OCI-M1 (cell line): ENCODE measurements at places on chromosomes 11 and 22.

DNA sequence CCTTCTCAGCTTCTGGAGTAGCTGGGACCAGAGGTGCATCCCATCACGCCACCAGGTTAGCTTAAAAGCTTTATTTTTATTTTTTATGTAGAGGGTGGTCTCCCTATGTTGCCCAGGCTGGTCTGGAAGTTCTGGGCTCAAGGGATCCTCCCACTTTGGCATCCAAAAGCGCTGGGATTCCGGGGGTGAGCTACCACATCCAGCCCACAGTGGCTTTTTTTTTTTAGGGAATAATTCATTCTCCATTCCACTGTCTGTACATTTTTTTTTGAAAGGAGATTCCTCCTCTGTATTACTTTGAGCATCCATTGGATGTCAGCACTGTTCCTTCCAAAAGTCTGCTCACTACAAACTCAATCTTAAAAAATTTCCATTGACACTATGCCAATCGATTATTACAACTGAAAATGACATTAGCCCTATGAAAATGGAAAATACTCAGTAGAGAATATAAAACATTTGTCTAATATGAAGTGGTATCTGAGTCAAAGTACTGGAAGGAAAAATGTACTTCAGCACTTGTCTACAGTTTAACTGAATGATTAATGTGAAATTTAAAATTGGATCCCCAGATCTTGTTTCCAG is 1.3 kb upstream of the LPXN start:
- DNase-seq = peak; percentile 63

DNA sequence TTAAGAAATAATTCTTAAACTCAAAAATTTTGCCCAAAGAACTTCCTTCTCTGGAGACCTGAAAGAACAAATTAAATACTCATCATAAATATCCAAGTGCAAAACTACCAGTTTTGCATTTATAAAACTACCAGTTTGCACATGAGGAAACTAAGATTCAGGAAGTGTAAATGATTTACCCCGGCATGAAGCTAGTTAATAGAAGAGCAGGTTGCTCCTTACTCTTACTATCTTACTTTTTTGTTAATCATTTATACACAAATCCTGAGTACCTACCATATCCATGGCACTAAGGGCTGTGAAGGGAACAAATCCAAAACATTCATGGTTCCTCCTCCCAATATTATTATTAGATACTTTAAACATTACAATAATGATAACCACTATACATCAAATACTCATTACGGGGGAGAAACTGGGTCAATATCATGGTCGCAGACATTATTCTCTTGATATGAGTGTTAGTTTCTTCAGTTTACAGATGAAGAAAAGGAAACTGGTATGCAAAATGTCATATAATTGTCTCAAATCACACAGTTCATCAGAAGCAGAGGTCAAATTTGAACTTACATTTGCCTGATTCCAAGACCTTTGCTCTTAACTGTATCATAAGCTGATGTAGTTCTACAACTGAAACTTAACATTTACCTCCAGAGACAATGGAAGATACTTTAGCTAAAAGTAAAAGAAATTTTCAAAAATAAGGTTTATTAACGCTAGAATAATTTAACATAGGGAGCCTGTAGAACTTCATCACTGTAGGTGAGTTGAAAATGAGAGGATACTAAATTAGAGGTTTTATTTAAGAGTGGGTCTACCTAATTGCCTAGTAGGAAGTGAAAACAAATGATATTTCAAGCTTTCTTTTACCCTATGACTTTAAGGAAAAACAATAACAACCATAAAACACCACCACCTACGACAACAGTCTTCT is 74.5 kb downstream of the FAM76B start:
- DNase-seq = no peak

- DNase-seq = no peak
Observed at GRCh38 chr11:44627911-44628729, 62.7 kb downstream of the CD82 start.

DNA sequence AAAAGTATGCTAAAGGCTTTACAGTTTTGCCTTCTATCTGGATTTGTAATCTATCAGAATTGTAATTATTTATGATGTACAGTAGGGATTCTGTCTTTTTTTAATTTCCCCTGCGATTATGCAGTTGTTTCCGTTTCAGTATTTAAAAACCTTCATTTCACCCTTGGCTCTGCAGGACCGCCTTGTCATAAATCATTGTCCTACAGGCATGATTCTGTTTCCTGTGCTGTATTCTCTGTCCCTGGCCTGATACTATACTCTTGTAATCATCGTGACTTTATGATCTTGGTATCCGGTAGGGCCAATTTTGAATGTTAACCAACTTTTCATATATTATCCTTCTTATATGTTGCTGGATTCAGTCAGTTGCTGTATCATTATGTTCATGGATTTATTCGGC is 151.7 kb downstream of the ATXN10 start:
- no peak for DNase-seq

GRCh38 chr11:69157156-69157821 is 1.6 kb downstream of the SMIM38 start:
- no peak for DNase-seq

DNA sequence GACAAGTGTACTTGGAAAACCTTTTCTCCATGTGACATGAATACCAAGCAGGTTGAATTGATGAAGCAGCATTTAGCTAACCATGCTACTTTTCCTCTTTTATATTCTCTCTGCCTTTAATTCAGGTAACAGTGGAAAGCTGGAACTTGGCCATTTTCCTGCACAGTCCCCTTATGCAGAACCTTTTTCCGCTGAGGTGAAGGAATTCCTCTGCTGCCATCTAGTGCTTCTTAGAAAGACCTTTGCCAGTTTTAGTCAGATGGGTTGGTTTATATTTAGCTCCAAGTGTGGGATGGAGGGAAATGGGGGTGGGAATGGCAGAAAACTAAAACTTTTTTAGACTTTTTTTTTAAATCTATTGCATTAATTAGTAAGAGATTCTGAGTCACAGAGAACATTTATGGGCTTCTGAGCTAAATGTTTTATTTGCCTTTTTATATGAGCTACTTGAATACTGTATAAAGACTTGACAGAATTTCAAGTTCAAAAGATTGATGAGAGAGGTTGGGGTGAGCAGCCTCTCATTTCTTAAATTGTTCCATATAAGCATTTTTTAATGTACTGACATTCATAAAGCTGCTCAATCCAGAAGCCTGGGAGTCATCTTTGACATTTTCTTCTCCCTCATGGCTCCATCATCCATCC is 153.9 kb upstream of the ZC3H12C start:
- DNase-seq = peak; percentile 96

DNA sequence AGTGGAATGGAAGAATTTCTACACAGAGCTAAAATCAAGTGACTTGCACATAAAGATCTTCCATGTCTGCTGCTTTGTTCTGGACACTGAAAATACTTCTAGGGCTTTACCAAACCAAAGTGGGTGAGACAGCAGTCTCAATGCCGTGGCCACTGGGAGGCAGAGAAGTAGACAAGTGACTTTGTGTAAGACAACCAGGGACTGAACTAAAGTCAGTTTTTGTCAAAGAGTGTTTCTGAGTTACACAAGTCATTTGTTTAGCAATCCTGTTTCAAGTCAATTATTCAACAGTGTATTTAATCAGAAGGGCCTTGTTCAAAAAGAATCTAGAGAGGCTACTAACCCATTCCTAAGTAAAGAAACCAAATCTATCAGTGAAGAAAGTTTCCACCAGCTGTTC is 46.6 kb downstream of the TCP11L1 start:
- no peak for DNase-seq

GRCh38 chr11:824292-824880 is 3.3 kb upstream of the CRACR2B start:
- DNase-seq = no peak

- DNase-seq = peak; percentile 87
Observed at GRCh38 chr11:112555491-112556364, 295.1 kb upstream of the PLET1 start.

DNA sequence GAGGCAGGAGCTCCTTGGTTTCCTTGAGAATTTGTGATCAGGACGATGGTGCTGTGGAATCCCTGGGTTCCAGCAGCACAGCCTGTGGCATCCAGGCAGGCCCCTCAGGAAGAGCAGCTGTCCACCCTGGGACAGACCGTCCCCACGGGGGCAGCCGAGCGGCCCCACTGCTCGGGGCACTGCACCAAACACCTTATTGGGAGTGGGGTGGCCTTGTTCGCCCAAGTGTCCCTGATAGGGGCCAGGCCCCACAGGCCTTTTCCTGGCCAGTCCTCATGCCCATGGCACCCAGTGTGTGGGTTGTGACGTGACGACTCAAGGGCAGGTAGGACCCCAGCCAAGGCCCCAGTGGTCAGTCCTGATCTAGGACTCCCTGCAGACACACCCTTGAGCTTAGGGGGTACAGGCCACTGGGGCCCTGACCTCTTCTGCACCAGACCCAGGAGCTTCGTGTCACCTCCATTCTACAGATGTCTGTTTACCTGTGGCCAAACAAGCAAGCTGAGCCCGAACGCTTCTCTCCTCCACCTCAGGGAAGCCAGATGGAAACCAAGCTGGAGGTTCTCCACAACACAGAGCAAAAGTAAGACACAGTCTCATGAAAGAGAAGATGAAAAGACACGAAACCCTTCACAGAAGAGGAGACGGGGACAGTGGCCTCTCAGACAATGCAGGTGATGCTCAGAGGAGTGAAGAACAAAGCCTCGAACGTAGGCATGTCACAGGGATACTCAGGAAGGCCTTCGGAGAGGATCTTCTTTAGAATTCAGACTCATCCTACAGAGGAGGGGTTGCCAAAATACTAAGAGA is 1.6 kb upstream of the BRD1 start:
- DNase-seq = no peak

- DNase-seq = no peak
Observed at GRCh38 chr22:23683545-23683944, 7.3 kb upstream of the RGL4 start.

DNA sequence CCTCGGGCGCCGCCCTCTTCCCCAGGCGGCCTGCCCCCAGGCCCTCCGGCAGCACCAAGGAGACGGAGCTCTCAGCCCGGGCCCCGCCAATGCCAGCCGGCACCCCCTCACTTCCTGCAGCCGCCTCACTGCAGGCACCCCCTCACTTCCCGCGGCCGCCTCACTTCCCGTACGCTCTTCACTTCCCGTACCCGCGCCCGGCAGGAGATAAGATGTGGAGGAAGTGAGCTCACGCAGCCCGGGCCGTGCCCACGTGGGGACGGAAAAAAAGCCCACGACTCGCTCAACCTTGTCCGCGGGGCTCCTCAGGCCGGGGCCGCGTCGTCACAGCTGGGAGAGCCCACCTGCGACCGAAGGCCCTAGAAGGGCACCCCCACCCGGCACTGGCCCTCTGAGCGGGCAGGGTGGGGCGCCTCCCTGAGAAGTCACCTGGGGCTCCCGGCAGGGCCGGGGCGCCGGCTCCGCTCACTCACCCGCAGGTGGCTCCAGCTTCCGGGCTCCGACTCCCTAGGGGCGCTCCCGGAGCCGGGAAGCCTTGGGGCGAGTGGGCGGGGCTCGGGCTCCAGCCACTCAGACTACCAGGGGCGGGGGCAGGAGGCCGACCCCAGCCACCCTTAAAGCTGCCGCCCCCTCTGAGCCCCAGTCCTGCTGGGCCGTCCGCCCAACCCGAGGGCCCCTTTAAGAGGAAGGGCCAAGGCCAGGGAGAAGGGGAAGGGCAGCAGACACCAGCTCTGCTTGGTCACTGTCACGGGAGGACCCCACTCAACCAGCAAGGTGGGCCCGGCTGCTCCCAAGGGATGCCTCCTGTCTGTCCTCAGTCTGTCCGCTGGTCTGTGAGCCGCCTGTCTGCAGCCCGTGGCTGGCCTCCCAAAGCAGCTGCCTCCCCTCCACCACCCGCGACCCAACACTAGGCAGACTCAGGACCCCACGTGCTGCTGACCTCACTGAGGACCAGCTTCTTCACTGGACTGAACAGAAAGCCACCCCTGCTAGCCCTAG is 31.4 kb downstream of the PISD start:
- peak; percentile 88 for DNase-seq

GRCh38 chr11:97854357-97854756 is 1166.4 kb upstream of the CNTN5 start:
- no peak for DNase-seq

DNA sequence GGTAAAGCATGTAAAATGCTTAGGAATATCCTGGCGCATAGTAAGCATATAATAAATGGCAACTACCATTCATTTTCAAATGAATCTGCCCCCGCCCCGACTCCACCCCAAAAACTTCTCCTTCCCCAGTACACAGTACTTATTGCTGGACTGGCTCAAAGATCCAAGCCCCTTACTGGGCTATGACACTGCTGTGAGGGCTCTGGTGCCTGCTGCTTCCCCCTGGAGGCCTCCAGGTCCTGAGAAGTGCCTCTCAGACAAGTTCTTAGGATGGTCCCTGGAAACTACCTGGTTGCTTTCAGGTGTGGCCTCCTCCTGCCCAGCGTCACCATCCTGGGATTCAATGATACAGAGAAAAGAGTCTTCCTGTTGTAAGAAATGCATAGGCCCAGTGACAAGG is 190.6 kb upstream of the NTM start:
- DNase-seq = no peak

DNA sequence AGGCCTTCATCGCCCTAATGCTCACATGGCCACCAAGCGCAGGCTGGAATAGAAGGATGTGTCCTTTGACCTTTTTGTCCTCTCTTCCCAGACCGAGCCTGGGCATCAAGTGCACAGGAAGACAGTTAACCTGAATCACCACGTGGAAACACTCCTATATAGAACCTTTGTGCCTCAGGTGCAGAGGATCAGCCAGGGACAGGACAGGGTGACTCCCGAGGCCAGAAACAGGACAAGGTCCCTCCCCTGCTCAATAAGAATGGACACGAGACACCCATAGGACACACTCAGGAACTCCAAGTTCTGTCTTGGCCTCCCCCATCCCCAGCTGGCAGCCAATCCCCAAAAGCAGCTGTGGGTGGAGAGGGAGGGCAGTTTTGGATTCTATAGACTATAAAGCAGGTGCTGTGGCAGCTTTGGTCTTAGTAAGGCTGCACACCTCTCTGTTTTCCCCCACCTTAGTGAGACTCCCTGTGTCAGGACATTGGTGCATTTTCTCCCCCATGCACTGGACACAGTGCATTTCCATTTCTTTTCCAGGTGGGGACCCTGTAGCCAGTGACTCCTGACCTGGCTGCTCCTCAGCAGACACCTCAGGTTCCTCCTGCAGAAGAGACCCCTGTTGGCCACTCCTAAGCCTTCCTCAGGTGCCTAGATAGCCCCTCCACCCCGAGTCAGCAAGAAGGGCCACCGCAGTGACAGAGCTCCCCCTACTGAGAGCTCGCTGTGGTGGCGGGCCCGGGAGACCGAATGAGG is 43.6 kb upstream of the POU2AF1 start:
- peak; percentile 61 for DNase-seq

- DNase-seq = no peak
Observed at GRCh38 chr11:1650034-1650917, 20.7 kb downstream of the KRTAP5-5 start.

DNA sequence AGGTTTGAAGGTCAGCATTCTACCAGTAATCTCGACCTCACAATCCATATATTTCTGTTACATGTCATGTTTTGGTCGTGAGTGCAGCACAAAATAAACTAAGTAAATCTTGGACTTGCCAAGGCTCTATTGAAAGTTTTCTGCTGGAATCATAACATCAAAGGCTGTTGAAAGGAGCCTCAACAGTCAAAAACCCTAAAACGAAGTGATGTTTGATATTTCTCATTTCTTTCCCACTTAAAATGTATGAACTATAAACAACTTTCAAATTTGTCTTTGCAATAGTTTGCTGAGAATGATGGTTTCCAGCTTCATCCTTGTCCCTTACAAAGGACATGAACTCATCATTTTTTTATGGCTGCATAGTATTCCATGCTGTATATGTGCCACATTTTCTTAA is 1118.5 kb downstream of the LRRC4C start:
- no peak for DNase-seq

- no peak for DNase-seq
Observed at GRCh38 chr22:46061501-46062231, 84.7 kb upstream of the WNT7B start.
